Stimulated activated CD8-positive, alpha-beta memory T cell treated with anti-CD3 and anti-CD28 coated beads, Interleukin-15, amount 100 ng/mL, for 4 hours (primary cell): ENCODE measurements at places on chromosomes 6 and 20.

DNA sequence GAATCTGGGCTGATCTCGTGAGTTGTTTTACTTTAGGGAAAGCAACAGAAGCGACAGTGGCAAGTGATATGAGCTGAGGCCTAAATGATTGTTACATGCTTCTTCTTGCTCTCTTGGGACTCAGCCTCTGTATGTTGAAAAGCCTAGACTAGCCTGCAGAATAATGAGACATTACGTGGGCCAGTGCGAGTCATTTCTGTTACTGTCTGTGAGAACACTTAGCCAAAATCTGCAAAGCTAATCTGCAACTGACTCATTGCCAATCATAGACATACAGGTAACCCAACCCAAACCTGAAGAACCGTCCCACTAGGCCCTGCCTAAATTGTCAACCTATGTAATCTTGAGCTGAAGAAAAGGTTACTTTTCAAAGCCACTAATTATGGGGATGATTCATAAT, 77.4 kb upstream of the F13A1 start:
- no peak for DNase-seq

DNA sequence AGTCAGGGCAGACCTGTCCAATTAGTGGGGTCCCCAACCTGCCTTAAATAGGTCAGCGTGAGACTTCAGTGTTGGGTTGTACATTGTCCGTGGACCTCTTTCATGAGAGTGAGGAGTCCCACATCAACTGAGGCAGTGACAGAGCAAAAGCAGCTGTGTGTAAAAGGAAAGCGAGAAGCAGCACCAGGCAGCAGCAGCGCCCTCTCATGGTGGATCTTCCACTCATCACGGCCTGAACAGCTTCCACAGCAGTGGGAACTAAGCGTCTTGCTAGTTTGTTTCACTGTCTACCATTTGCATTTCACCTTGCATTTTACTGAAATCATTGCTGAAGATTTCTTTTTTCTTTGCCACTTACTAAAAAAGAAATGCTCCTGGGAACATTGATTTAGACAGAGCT, 333.8 kb downstream of the PKHD1 start:
- no peak for DNase-seq

GRCh38 chr6:72916906-72917305, 295.0 kb downstream of the KCNQ5 start:
- no peak for DNase-seq

DNA sequence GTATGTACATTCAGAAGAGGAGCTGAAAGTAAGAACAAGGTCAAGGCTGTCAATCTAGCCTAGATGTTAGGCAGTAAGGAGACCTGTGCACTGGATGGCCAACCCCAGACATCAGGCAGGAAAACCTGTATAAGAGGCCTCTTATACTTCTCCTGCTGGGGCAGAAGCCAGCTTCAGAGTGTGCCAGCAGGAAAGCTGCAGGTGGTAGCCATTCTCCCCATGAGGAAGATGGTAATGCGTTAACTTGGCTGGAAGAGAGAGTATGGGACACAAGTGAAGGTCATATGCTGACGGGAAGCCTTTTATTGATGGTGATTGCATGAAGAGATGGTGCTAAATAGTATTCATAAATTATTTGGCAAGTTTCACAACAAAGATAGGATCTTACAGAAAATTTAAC, 20.6 kb downstream of the NHLRC1 start:
- no peak for DNase-seq

DNA sequence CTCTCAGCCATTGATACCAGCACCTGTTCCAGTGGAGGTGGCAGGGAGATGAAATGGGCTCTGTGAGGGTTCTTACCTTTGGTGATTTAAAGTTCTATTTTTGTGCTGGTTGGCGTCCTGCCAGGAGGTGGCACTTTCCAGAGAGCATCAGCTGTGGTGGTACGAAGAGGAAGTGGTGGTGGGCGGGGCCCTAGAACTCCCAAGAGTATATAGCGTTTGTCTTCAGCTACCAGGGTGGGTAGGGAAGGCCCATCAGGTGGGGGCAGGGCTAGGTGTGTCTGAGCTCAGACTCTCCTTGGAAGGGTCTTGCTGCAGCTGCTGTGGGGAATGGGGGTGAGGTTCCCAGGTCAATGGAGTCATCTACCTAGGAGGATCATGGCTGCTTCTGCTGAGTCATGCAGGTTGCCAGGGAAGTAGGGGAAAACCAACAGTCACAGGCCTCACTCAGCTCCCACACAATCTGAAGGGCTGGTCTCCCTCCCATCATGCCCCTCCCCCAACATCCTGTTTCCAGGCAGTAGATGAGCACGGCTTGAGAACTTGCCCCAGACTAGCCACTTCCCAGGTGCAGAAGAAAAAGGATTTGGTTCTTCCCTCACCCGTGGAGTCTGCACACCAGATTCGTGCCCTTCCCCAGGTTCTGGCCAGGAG, 46.6 kb downstream of the MOXD1 start:
- DNase-seq: peak; percentile 10

- DNase-seq: no peak
Measured at GRCh38 chr6:89239338-89239737, 22.2 kb upstream of the GABRR1 start.

DNA sequence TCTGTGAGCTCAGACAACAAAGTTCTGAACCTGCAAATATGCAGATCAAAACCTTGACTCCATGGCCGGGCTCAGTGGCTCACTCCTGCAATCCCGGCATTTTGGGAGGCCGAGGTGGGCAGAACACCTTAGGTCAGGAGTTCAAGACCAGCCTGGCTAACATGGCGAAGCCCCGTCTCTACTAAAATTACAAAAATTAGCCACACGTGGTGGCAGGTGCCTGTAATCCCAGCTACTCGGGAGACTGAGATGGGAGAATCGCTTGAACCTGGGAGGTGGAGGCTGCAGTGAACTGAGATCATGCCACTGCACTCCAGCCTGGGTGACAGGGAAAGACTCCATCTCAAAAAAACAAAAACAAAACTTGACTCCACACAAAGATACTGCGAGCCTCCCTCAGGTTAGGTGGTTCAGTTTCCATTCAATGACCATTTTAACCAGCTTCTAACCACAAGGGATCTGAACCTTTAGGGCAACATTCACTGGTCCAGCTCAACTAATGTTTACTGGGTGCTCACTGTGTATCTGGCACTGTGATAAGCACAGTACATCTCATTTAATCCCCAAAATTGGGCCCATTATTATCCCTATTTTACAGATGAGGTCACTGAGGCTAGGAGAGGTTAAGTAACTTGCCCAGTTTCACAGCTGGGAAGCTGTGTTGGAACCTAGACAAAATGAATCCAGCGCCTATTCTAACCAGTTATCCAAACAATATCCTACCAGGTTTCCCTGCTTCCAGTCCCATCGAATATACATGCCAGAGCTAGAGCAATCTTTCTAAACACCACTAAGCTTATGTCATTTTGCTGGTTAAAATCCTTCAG, 1.8 kb downstream of the SNRPB start:
- no peak for DNase-seq

- no peak for DNase-seq
Measured at GRCh38 chr6:74872754-74873476, 332.9 kb downstream of the COL12A1 start.

- no peak for DNase-seq
Measured at GRCh38 chr6:37858363-37858762, 38.8 kb downstream of the ZFAND3 start.

DNA sequence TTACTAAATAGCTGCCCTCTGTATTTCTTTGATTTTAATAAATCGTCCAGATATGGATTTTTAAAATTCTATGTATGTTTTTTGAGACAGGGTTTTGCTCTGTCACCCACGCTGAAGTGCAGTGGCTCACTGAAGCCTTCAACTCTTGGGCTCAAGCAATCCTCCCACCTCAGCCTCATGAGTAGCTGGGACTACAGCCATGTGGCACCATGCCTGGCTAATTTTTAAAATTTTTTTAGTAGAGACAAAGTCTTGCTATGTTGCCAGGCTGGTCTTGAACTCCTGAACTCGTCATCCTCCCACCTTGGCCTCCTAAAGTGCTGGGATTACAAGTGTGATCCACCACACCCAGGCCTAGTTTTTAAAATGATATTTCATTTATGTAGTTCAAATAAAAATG, 47.4 kb upstream of the DDR1 start:
- no peak for DNase-seq

DNA sequence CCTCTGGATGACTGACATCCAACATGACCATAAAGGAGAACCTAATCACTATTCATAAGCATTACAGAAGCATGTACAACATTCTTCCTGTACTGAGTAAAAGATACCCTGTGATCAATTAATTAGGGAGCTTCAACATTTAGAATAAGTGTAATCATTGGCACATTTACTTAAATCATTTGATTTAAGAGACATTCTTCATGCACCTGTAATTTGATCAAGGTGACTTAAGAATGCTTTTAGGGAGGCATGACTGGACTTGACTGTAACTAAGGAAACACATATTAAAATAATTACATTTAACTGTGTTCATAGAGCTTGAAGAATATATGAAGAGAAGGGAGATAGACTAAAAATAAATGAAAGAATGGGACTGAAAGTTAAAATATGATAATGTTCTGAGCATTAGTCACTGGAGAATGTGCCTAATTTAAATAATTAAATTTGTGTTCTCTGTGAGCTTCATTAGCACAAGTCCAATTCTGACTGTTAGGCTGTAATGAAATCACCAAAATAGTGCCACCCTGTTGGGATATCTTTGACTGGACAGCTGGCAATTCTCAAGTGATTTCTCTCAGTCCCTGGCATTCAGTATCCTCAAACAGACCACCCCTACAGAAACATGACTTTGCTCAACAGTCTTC, 295.5 kb upstream of the ADGRB3 start:
- DNase-seq: no peak

- no peak for DNase-seq
Measured at GRCh38 chr20:61447952-61448351, 195.9 kb downstream of the CDH4 start.

DNA sequence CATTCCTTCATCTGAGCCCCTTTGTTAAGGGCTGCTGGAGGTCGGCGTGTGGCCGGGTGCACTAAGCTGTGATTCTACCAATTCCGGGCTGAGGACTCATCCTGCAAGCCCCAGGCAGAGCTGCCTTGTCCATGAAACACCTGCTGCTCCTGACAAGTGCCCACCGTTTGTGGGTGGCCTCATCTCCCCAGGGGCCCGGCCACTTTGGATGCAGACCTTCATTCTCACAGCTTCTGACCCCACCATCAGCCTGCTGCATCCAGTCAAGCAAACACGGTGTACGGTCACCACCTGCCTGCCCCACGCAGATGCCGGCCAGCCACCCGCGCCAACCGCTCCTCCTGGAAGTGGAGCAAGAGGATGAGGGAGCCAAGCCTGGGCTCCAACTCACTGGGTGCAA, 382.7 kb downstream of the THBS2 start:
- DNase-seq: no peak

- DNase-seq: no peak
Measured at GRCh38 chr20:2760297-2760951, 40.0 kb downstream of the CPXM1 start.

DNA sequence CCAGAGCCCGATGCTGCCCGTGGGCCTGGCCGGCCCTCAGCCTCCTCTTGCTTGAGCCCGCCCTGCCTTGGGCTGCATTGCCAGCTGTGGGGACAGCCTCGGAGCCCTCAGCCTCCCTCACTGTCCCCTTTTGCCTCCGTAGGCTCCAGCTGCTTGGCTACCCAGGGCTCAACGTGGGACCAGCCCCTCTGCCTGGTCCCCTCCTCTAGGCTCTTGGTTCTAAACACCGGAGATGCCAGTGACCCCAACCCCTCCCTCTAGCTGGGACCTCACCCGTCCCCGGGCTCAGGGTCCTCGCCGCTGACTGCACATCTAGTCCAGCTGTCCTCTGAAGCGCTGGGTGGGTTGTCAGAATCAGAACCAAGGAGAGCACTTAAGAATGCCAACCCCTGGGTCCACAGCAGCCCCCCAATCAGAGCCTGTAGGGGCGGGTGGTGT, 345.2 kb downstream of the ZFAND3 start:
- DNase-seq: no peak

DNA sequence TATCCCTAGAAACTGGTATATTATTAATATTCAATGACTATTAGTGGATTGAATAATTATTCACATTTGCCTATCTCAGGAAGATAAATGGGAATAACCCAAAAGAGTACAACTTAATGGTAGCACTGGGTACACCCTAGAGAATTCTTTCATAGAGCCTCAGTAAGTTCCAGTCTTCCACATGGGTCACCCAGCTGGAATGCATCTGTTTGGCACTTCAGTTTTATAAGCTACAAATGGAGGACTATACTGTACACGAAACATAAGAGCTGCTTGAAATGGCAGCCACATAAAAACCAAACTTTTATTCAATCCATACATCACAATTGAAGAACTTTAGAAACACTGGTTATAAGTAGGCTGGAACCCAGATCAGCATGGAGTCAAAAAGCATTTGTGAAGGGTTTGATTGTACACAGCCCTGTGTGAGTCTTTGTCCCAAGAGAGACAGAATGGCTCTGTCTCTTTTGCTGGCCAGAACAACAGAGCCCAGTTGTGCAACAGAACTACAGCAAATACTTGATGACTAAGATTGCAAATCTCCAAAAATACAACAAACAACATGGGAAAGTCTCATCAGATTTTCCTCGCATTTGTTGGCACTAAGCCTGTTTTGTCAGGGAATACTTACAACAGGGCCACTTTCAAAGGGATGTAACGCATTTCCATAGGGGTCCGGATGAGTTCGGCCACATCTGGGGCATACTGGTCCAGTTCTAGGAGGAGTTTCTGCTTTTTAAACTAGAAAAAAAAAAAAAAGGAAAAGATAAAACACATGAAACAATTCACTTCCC, 39.5 kb downstream of the PIGU start:
- DNase-seq: no peak

DNA sequence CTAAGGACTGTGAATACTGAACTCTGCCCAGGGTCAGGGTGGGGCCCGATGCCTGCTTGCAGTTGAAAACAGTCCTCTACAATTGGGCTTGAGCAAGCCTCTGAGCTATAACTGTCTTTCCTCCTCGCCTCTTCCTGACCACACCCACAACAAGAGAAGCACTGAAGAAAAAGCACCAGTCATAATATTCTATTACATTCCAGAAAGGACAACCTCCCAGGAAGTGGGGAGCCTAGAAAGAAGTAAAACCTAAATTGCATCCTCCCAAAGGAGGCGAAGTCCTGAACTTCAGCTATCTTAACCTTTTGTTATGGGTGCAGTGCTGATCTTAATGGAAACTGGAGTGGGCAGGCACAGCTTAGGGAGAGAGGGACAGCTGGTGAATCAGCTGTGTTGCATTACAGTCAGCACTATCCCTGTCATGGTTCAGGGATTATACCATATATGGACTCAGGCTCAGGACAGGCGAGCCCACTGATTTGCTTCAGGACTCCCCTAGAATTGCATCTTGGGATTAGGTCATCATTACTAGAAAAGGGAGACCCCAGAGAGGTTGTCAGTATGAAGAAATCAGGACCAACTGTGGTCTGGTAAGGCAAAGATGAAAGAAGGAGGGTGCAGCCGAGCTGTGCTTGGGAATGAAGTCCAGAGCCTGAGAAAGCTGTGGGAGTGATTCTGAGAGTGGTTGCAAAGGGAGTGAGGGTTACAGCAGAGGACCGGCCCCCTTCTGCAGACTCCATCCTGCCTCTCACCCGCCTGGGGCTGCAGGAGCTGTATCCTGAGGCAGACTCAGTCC, 18.3 kb upstream of the TRAM2 start:
- DNase-seq: no peak

DNA sequence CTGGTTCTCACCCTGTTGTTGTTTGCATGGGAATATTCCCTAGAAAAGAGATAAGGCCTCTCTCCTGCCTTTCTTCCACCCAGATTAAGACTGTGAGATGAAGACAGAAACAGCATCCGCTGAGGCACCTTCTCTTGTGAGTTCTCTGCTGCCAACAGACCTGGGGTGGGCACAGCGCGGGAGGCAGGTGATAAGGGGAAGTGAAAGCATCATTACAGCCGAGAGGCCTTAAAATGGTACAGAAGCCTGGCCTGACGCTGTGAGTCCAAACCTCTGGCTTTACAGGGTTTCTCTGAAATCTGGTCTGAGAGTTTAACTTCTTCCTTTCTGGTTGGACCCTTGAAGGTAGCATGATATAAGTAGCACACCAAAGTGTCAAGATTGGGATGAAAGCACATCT, 21.0 kb upstream of the IYD start:
- DNase-seq: no peak
